Urothelium cell line (cell line): ENCODE measurements at places on chromosomes 5 and 9.

DNA sequence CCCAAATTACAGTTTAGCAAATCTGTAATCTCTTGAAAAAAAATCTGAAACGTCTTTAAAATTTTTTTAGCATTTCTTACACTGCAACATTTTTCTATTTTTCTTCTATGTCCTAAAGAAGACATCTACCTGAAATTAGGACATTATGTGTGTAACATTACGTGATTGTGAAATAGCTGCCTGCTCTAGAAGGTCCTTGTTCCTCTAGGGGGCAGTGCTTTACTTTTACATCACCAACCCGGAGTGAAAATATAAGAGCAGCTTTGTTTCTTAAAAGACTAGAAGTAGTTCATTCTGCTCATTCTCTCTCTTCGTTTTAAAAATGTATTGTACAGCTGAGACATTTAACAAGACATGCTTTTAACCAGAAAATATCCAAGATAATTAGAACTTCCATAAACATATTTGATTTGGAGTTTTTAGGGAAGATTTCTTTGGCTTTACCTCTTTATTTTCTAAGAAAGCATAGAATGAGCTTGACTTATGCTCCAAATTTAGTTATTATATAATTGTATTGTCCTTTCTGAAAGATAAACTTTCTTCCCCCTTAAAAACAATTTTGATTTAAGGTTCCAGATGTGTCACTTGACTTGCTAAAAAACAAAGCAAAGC, 48.1 kb upstream of the RIOK2 start:
- peak; percentile 43 for DNase-seq

GRCh38 chr9:14437354-14438231, 123.7 kb upstream of the NFIB start:
- peak; percentile 11 for DNase-seq

DNA sequence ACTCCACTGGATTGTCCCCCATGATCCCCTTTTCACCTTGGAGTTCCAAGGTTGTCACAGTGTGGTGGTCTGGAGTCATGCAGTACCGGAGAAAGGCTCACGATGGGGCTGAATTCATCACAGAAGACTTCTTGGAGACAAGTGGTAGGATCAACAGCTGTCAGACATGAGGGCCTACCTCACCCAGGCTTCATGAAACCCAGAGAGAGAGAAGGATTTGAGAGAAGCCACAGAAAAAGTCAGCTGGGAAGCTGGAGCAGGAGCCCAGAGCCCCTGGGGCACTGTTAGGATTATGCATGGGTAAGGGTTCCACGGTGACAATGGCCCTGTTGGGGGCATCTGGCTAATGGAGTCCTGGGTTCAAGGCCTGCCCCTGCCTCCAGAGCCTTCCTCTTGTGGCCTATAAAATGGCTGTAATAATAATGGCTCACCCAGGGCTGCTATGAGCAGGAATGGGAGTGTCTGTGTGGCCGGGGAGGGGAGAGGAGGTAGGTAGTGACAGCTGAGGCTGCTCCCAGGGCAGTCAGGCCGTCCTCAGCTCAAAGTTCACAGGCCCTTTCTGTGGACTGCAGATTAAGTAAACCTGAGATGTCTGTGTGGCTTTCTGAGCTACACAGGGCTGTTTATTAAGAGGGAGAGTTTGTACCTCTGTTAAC, 910 bp downstream of the TRIM14 start:
- peak; percentile 37 for DNase-seq

- DNase-seq: no peak
These were observed 373.2 kb upstream of the ACTBL2 start for GRCh38 chr5:57855831-57856230.

DNA sequence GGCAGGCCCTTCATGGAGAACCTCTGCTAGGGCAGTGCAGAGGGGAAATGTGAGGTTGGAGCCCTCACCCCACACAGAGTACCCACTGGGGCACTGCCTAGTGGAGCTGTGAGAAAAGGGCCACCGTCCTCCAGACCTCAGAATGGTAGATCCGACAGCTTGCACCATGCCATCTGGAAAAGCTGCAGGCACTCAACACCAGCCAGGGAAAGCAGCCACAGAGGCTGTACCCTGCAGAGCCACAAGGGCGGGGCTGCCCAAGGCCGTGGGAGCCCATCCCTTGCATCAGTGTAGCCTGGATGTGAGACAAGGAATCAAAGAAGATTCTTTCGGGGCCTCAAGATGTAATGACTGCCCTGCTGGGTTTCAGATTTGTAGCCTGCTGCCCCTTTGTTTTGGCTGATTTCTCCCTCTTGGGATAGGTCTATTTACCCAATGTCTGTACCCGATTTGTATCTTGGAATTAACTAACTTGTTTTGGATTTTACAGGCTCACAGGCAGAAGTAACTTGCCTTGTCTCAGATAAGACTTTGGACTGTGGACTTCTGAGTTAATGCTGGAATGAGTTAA, 16.6 kb upstream of the ZDHHC11 start:
- no peak for DNase-seq

DNA sequence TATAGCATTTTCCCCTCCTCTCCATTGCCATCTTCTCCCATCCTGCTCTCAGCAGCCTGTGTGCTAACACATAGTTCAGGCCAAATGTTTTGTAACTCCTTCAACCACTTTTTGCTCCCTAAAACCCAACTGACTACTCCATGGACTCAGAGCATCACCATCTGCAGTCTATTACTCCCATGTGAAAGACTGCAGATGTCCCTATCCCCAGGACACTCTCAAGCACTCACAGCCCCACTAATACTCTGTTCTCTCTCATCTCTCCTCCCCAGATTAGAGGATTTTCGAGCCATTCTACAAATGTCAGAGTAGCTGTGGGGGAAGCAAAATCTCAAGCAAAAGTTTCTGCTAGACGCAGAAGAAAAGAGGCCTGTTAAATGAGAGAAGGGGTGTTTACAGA, 99.3 kb downstream of the ITGA1 start:
- DNase-seq: no peak

- DNase-seq: no peak
These were observed 112.3 kb downstream of the SLC28A3 start for GRCh38 chr9:84228130-84228720.

GRCh38 chr9:90502134-90502533, 140.5 kb downstream of the DIRAS2 start:
- no peak for DNase-seq

DNA sequence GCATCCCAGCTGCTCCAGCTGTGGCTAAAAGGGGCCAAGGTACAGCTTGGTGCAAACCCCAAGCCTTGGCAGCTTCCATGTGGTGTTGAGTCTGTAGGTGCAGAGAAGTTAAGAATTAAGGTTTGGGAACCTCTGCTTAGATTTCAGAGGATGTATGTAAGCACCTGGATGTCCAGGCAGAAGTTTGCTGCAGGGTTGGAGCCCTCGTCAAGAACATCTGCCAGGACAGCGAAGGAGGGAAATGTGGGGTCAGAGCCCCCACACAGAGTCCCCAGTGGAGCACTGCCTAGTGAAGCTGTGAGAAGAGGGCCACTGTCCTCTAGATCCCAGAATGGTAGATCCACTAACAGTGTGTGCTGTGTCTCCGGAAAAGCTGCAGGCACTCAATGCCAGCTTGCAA, 236.2 kb upstream of the ADRA1B start:
- no peak for DNase-seq

GRCh38 chr5:149448431-149448830, 69.3 kb upstream of the IL17B start:
- no peak for DNase-seq

GRCh38 chr9:5767968-5768932, 64.7 kb downstream of the ERMP1 start:
- DNase-seq: no peak

- peak; percentile 32 for DNase-seq
These were observed 347.8 kb downstream of the TRIM32 start for GRCh38 chr9:117034866-117035265.

DNA sequence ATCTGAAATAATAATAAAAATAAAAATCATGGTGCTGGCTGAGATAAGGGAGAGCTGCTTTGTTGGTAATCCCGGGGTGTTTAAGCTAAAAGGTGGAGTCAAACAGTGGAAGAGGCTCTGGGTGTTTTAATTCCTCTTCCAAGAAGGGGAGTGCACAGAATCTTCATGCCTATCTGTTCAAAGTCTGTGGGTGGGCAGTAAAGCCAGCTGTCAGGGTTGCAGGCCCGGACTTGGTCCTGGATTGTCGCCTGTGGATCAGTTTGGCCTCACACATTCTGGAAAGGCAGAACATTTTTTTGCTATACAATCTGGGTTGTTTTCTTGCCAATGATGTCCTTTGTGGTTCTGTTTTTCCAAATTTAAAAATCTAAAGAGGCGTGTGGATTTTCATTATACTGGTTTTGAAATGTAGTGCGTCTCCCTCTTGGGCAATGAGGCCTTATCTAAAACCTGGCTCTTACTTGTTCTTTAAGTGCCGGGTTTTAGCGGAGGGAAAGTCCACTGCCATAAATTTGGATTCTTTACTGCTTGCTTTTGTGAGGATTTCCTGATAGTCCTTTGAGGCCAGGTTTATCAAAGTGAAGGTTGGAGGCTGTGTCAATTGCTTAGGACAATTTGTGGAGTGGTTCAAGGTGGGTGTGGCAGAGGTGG, 5.8 kb downstream of the ANKDD1B start:
- no peak for DNase-seq

GRCh38 chr5:117604845-117605244, 1030.2 kb upstream of the SEMA6A start:
- DNase-seq: no peak

GRCh38 chr9:117021906-117022305, 334.8 kb downstream of the TRIM32 start:
- DNase-seq: no peak

DNA sequence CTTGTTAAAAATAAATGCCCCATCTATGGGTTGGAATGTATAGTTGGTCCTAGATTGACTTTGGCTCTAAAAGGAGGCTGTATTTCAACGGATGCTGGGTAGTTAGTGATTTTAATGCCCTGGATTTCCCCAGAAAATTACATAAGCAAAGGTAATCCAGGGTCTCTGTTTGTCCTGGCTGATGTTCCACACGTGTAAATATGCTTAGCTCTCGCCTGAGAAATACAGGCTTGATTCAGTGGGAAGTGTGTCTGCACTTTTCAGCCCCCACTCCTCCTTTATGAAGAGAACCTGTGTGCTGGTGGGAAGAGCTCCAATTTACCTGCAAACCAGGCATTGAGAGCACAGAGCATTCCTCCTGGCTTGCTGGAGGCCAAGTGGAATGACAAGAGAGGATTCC, 294.6 kb upstream of the CLINT1 start:
- no peak for DNase-seq

GRCh38 chr9:108674766-108675530, 180.8 kb downstream of the ACTL7B start:
- DNase-seq: no peak

GRCh38 chr5:167857321-167857720, 434.1 kb upstream of the WWC1 start:
- no peak for DNase-seq

- no peak for DNase-seq
These were observed 41.4 kb upstream of the CCDC112 start for GRCh38 chr5:115337882-115338281.

GRCh38 chr5:123358751-123359150, 64.5 kb downstream of the CEP120 start:
- no peak for DNase-seq

DNA sequence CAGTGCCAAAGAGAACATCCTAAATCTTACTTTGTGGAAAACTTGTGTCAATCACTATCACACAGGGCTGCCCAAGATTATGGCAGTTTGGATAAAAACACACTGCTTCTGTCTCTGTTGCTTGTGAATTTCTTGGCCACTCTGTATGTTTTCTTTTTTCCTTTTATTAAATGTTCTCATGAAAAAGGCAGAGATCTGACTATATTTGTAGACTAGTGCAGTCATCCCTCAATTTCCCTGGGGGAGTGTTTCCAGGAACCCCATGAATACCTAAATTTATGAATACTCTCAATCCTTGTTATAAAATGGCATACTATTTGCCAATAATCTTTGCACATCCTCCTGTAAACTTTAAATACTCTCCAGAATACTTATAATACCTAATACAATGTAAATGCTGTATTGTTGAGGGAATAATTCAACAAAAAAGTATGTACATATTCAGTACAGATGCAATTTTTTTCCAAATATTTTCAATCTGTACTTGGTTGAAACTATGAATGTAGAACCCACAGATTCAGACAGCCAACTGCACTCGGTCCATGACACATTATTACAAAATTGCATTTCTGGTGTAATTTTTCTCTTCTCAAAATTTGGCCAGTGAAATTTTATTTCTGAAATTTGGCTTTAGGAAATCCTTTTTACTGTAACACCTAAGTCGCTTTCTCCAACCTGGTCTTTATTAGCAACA, 391.9 kb upstream of the PRR16 start:
- no peak for DNase-seq

- DNase-seq: no peak
These were observed 17.7 kb upstream of the FTMT start for GRCh38 chr5:121834021-121834420.

DNA sequence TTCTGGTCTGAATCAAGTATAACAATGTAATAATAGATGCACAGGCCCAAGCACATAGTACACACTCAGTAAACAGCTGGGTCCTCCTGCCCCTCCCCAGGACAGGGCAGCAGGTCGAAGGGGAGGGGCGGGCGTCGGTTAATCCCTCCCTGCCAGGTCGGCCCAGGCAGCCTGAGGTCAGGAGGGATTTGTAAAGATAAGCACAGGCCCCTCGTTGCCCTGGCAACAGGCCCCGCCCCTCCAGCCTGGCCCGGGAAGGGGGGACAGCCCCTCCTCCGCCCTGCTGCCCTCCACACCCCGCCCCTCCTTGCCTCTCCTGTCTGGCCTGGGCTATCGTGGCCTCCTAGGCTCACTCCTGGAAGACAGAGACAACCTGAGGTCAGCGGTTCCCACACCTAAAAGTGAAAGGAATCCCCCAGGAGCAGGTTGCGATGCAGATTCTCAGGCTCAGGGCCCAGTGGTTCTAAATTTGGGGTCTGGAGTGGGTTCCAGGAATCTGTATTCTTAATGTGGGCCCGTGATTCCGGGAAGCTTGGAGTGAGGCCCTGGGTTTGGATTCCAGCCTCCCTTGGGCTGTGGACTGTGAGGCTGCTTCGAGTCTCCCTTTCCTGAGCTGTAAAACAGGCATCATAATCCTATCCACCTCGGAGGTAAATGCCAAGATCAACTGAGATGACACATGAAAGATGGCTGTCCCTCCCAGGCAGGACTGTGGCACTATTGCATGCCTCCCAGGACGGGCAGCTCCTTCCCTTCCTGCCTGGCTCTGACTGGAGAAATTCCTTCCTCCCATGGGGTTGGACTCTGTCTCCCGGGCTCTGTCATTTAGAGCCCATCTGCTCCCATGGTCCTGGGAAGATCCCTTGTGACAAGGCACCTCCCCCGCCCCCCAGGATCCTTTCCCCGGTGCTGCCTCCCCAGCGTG, 4.4 kb downstream of the CRB2 start:
- peak; percentile 77 for DNase-seq
